HAP-1 (cell line): ENCODE measurements at places on chromosomes 12 and 14.
A peak's percentile ranks its signal among the peaks of the same experiment; 100 is the strongest.

GRCh38 chr14:68363466-68363842, 429.4 kb downstream of the ZFP36L1 start:
- DNase-seq, result no peak

GRCh38 chr12:46462641-46463355, 90.2 kb upstream of the SLC38A2 start:
- no peak for DNase-seq

- DNase-seq, result no peak
Observed at GRCh38 chr14:92093320-92093719, 13.1 kb downstream of the ATXN3 start.

GRCh38 chr14:61742371-61742770, 19.8 kb upstream of the SNAPC1 start:
- no peak for DNase-seq

DNA sequence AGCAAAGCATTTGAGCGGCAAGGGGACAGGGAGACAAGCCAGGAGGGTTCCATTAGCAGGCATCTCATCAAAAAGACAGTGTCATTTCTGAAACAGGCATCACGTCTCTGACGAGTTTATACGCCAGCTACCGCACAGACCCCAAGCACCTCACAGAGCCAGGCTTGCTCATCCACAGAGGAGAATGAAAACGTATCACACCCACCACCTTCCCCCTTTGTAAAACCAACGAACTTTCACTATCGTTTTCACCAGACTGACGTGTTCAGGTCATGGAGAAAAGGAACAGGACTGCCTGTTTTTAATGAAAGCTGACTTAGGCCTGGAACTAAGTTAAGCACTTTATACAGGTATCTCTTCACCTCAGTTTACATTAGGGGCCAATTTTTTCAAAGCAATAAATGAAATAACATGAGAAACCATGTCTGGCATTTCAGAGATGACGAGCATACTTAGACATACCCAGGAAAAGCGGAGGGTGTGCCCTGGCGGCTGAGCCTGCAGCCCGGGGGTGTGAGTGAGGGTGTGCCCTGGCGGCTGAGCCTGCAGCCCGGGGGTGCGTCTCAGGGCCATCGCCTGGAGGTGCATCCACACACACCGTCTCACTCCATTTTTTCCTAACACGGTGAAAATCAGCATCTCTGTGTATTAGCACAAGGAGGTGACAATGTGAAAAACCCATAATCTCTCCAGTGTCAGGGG, 41.9 kb downstream of the STX2 start:
- DNase-seq, result no peak

DNA sequence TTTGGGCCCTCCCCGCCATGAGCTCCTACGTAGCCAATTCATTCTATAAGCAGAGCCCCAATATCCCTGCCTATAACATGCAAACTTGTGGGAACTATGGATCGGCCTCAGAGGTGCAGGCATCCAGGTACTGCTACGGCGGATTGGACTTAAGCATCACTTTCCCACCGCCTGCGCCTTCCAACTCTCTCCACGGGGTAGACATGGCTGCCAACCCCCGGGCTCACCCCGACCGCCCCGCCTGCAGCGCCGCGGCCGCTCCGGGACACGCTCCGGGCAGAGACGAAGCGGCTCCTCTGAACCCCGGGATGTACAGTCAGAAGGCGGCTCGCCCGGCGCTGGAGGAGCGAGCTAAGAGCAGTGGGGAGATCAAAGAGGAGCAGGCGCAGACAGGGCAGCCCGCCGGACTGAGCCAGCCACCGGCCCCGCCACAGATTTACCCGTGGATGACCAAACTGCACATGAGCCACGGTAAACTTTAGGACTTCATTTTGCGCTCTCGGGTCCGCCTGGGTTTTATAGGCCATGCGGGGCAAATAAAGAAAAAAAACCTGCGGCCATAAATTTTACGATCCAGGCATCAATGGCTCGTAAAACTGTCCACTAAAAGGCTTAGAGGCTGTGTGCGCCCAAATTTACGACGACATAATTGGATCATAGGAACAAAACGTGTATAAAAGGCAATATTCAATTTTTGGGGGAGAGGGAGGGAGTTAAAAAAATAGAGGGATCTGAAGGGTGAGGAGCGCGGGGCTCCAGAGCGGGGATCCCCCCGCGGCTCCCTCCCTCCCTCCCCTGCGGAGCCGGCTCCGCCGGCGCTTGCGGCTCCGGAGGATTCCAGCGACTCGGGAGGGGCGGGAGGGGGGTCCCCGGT, 493 bp downstream of the HOXC5 start:
- peak; percentile 79 for DNase-seq

DNA sequence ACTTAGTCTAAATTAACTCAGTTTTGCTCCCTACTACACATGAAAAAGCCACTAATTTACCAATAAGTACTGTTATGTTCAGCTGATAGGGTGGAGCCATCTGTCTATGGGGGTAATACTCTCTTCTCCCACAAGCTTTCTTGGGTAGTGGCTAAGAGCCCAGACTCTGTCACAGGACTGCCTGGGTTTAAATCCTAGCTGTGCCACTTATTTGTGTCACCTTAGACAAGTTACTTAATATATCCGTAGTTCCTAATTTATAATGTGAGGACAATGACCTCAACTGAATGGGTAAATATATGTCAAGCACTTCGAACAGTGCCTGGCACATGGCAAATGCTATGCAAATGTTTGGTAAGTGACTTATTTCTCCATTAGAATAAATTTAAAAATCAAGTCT, 185.6 kb downstream of the DACT1 start:
- no peak for DNase-seq

DNA sequence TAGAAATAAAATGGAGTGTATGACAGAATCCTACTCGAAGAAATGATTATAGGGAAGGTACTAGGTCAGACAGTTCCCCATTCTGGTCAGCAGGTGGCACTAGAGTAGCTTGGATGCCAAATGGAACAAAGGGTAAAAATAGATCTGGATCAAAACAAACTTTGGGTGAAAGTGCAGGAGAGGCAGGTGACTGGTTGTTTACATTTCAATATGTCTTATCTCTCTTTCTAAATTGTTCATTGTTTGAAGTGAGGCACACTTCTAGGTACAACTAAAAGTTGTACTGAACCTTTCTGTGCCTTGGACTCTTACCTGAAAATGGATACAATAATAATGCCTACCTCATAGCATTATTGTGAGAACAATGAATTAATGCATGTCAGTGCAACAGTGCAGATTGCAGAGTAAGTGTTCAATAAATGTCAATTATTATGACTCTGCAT, 62.0 kb upstream of the OSBPL8 start:
- DNase-seq, result peak; percentile 78
